Uterus (tissue), 4 donors: ENCODE measurements at places on chromosomes 3 and 15. TPM values are rescaled to one million over a fixed set of nuclear protein-coding genes. Genes with fewer than 3 reads are reported as not detected.
A peak's percentile ranks its signal among the peaks of the same experiment; 100 is the strongest.

GRCh38 chr15:33698126-33698525 lies 270.2 kb upstream of the CHRM5 start:
- no peaks in the 10 kb centered on the region for H3K27me3 ChIP-seq
- no peak overlapping the region for H3K27ac ChIP-seq

- H3K27ac ChIP-seq: no peak overlapping the region
- H3K36me3 ChIP-seq: no peaks in the 10 kb centered on the region
- no peak overlapping the region for H3K4me3 ChIP-seq
- no peaks in the 10 kb centered on the region for H3K27me3 ChIP-seq
Measured at GRCh38 chr3:127114337-127115070, 78.4 kb upstream of the PRR23E start.

- H3K27ac ChIP-seq: no peak overlapping the region
- no peak overlapping the region for H3K4me3 ChIP-seq
- no peaks in the 10 kb centered on the region for H3K27me3 ChIP-seq
Measured at GRCh38 chr3:21914451-21914850, 163.4 kb upstream of the ZNF385D start.

The ZNF662 gene
- 7.2 TPM for total RNA-seq

The TMC3 gene
- total RNA-seq: 0.14 TPM

The GPR87 gene
- not detected for total RNA-seq

- H3K27me3 ChIP-seq: no peaks in the 10 kb centered on the region
- no peak for DNase-seq
- no peaks in the 10 kb centered on the region for H3K4me1 ChIP-seq
- peak overlapping the region; percentile 48 for H3K4me3 ChIP-seq
Measured at GRCh38 chr3:115513416-115513800, 109.9 kb upstream of the GAP43 start.

GRCh38 chr3:52860424-52860768 lies 25.6 kb upstream of the MUSTN1 start:
- no peak overlapping the region for H3K4me3 ChIP-seq
- no peak for DNase-seq
- H3K27ac ChIP-seq: no peak overlapping the region
- no peaks in the 10 kb centered on the region for H3K36me3 ChIP-seq
- H3K27me3 ChIP-seq: no peaks in the 10 kb centered on the region

- H3K4me3 ChIP-seq: no peak overlapping the region
- no peaks in the 10 kb centered on the region for H3K27me3 ChIP-seq
- no peaks in the 10 kb centered on the region for H3K36me3 ChIP-seq
- H3K27ac ChIP-seq: no peak overlapping the region
- H3K4me1 ChIP-seq: no peaks in the 10 kb centered on the region
Measured at GRCh38 chr3:18679238-18679637, 254.1 kb upstream of the SATB1 start.

The CTXND1 gene
- total RNA-seq: 0.09 TPM

The HEG1 gene
- 76.1 TPM for total RNA-seq

The GOLGA8R gene
- total RNA-seq: 0.29 TPM

GRCh38 chr15:47728886-47729285 lies 11.6 kb downstream of the SEMA6D start:
- no peaks in the 10 kb centered on the region for H3K4me1 ChIP-seq
- no peak for DNase-seq
- H3K27me3 ChIP-seq: no peaks in the 10 kb centered on the region
- H3K36me3 ChIP-seq: no peaks in the 10 kb centered on the region

DNA sequence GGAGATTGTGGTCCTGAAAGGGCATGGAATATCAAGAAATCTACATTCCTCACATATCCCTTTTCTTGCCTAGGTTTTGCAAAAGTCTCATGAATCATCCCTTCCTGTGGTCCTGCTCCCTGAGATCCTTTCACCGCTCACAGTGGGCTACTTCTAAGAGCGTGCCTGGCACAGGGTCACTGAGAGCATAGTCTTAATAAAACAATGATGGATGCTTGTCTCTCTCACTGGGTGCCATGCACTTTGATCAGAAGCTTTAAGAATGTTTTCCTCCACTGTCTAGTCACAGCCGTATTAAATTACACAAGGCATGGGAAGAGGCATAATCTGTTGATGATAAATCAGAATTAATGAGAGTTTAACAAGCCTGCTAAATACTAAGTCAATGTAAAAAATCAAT lies 269.7 kb upstream of the ATP10A start:
- no peak overlapping the region for H3K4me3 ChIP-seq
- H3K27ac ChIP-seq: no peak overlapping the region
- no peak for DNase-seq

- no peak for DNase-seq
- no peak overlapping the region for H3K27ac ChIP-seq
- H3K36me3 ChIP-seq: no peaks in the 10 kb centered on the region
Measured at GRCh38 chr3:122060040-122060698, 5.0 kb downstream of the CD86 start.

GRCh38 chr3:139481116-139481515 lies 4.8 kb upstream of the RBP2 start:
- peaks cover 9% of the 10 kb centered on the region for H3K4me1 ChIP-seq
- no peak overlapping the region for H3K27ac ChIP-seq

DNA sequence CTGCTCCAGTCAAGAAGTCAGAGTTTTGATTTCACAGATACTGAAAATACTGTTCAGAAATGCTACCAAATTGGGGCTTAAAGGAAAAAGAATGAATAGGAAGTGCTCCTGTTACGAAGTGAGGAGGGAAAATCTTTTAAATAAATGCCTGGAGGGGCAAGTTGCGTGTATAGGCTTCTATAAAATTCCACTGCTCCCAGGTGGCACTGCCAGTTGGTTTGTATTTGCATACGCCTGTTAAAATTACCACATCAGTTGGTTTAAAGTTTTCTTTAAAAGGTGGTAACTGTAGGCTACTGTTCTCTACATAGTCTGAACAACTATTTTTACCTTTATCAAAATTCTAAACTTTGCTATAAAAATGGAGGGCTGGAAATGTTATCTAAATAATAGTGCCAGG lies 123.5 kb downstream of the DLG1 start:
- no peak overlapping the region for H3K27ac ChIP-seq
- no peaks in the 10 kb centered on the region for H3K36me3 ChIP-seq
- no peak for DNase-seq
- H3K27me3 ChIP-seq: no peaks in the 10 kb centered on the region
- H3K4me3 ChIP-seq: no peak overlapping the region
- no peaks in the 10 kb centered on the region for H3K4me1 ChIP-seq

DNA sequence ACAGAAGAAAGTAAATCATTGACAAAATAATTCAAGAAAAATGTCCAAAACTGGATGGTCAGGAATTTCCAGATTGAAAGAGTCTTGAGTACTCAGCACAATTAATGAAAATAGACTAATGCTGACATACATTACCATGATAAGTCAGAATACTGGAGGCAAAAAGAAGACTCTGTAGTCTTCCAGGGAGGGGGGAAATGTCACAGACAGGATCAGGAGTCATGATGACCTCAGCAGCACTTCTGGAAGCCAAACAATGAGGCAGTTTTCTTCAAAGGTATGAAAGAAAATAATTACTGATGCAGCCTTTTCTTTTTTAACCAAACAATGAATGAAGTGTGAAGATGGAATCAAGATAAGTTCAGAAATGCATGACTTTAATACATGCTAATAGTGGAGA lies 30.1 kb upstream of the SLC22A13 start:
- no peaks in the 10 kb centered on the region for H3K4me1 ChIP-seq
- H3K27ac ChIP-seq: no peak overlapping the region
- no peaks in the 10 kb centered on the region for H3K27me3 ChIP-seq
- H3K4me3 ChIP-seq: no peak overlapping the region

- H3K4me3 ChIP-seq: no peak overlapping the region
- H3K27ac ChIP-seq: no peak overlapping the region
- DNase-seq: no peak
- H3K36me3 ChIP-seq: no peaks in the 10 kb centered on the region
- H3K4me1 ChIP-seq: no peaks in the 10 kb centered on the region
Measured at GRCh38 chr3:195880037-195880431, 28.3 kb downstream of the TNK2 start.

DNA sequence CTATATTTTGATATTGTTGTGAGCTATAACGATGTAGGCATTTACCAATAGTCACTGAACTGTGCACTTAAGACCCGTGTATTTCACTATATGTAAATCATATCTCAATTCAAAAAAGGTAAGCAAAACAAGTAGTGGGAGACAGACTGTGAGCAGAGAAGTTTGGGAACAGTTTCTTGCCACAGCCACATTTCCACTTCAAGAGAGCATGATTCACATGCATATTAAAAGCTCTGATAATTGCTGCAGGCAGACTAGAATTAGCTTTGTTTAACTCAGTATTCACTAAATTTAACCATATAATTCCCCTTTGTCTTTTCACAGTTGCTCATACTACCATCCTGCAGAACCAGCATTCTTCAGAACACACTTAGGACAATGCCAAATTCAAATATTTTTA lies 168.4 kb upstream of the ZNF385D start:
- no peaks in the 10 kb centered on the region for H3K27me3 ChIP-seq
- H3K4me1 ChIP-seq: no peaks in the 10 kb centered on the region
- no peak overlapping the region for H3K4me3 ChIP-seq
- H3K36me3 ChIP-seq: no peaks in the 10 kb centered on the region

- no peaks in the 10 kb centered on the region for H3K4me1 ChIP-seq
- H3K27me3 ChIP-seq: no peaks in the 10 kb centered on the region
- H3K4me3 ChIP-seq: no peak overlapping the region
Measured at GRCh38 chr15:45091161-45091560, 22.8 kb downstream of the DUOX2 start.

GRCh38 chr15:86494475-86494874 lies 414.8 kb downstream of the AGBL1 start:
- DNase-seq: no peak
- H3K27me3 ChIP-seq: no peaks in the 10 kb centered on the region
- H3K4me1 ChIP-seq: no peaks in the 10 kb centered on the region

GRCh38 chr15:33729653-33730052 lies 238.6 kb upstream of the CHRM5 start:
- DNase-seq: no peak
- H3K27ac ChIP-seq: no peak overlapping the region
- H3K4me1 ChIP-seq: no peaks in the 10 kb centered on the region
- no peak overlapping the region for H3K4me3 ChIP-seq
- no peaks in the 10 kb centered on the region for H3K27me3 ChIP-seq

GRCh38 chr15:76987896-76988860 lies 6.7 kb upstream of the PSTPIP1 start:
- no peak for DNase-seq
- no peaks in the 10 kb centered on the region for H3K36me3 ChIP-seq
- no peaks in the 10 kb centered on the region for H3K27me3 ChIP-seq
- no peaks in the 10 kb centered on the region for H3K4me1 ChIP-seq

- H3K4me3 ChIP-seq: no peak overlapping the region
- H3K27me3 ChIP-seq: no peaks in the 10 kb centered on the region
- H3K27ac ChIP-seq: no peak overlapping the region
- no peak for DNase-seq
- H3K4me1 ChIP-seq: no peaks in the 10 kb centered on the region
Measured at GRCh38 chr3:127141921-127142730, 50.8 kb upstream of the PRR23E start.

DNA sequence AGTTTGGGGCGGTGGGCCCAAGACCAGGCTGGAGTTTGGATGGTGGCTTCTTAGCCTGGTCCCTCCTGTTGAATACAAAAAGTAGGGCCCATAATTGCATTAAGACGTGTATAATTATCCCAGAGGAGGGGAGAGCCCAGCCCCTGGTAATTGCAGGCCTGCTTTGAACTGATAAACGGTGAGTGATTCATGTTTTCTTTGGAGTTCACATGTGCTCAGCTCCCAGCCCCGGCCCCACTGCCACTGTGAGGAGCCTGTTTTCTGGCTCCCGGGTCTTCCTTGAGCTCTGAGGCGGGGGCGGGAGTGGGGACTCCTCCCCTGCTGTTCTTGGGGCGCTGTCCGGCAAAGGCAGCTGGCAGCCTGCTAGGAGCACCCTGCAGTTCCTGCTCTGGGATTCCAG lies 3.1 kb downstream of the PLXNA1 start:
- DNase-seq: no peak
- H3K36me3 ChIP-seq: no peaks in the 10 kb centered on the region
- no peak overlapping the region for H3K4me3 ChIP-seq
- no peaks in the 10 kb centered on the region for H3K27me3 ChIP-seq
- H3K27ac ChIP-seq: no peak overlapping the region

- DNase-seq: no peak
- H3K4me3 ChIP-seq: no peak overlapping the region
- H3K27me3 ChIP-seq: no peaks in the 10 kb centered on the region
Measured at GRCh38 chr3:193800138-193801043, 207.4 kb downstream of the OPA1 start.

DNA sequence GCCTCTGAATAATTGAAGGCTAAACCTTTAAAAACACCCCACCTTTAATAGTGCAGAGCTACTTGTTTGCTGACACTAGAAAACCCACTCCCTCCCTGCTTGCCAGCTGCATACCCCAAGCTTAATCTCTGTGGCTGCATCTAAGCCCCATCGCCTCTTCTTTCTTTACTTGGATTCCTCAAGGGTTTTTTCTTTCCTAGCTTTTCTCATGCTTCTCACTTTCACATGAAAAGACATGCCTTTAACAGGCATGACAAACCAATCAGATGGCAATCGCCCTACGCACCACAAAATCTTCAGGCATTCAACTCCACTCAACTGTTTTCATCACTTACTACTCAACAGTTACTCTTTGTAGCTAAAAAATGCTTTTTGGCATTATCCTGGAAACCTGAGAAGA lies 77.5 kb downstream of the PLD1 start:
- H3K4me1 ChIP-seq: no peaks in the 10 kb centered on the region
- no peak overlapping the region for H3K4me3 ChIP-seq
- no peak for DNase-seq
- no peak overlapping the region for H3K27ac ChIP-seq
- H3K27me3 ChIP-seq: no peaks in the 10 kb centered on the region

The GPR156 gene
- not detected for total RNA-seq

GRCh38 chr3:94158512-94158911 lies 95.7 kb downstream of the NSUN3 start:
- no peak overlapping the region for H3K27ac ChIP-seq
- no peaks in the 10 kb centered on the region for H3K36me3 ChIP-seq
- no peaks in the 10 kb centered on the region for H3K4me1 ChIP-seq
- no peak for DNase-seq
- no peaks in the 10 kb centered on the region for H3K27me3 ChIP-seq

GRCh38 chr3:187497052-187497451 lies 128.9 kb downstream of the RTP4 start:
- no peak for DNase-seq
- no peaks in the 10 kb centered on the region for H3K4me1 ChIP-seq
- H3K36me3 ChIP-seq: no peaks in the 10 kb centered on the region
- H3K4me3 ChIP-seq: no peak overlapping the region
- no peak overlapping the region for H3K27ac ChIP-seq
- no peaks in the 10 kb centered on the region for H3K27me3 ChIP-seq

The HYAL2 gene
- 112 TPM for total RNA-seq

The CLDN16 gene
- not detected for total RNA-seq

The GHSR gene
- total RNA-seq: not detected
